ENCODE measurements at places on chromosomes 2 and 18. TPM values are rescaled to one million over a fixed set of nuclear protein-coding genes. Genes with fewer than 3 reads are reported as not detected.

- DNase-seq, result no peak
Observed at GRCh38 chr2:199744724-199745123, 106.3 kb downstream of the FTCDNL1 start.

CYP27A1 gene
- total RNA-seq, result 6.1 TPM

LIMS2 gene
- 2.3 TPM for total RNA-seq

DNA sequence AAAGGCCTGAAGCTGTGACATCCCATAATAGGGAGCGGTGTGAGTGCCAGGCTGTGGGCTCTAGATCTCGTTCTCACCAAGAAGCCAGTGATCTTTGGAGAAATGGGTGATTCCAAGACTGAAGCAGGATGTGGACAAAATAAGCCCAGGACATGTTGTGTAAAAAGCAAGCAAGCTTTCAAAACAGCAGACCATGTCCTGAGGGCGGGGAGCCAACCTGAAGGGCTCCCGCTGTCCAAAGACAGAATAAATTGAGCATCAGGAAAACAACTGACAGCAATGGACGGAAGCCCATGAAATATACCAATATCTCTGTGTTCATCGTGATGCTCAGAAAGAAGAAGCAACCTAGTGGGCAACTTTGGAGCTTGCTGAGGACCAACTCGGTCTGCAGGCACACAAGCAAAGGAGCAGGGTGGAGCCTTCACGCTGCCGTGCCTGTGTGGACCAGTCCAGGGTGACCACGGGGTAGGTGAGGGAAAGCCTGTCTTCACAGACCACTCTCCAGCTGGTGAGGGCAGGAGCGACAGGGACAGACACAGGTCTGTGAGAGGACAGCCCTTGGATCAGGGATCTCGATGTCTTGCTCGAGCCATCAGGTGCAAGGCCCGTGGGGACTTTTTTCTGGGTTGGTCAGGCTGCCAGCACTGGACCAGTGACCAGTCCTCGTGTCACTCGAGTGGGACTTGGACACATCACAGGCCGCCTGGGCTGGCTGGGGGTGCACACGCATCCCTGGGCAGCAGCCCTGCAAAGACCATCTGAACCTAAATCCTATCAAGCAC, 21.5 kb downstream of the MTERF4 start:
- no peak for DNase-seq

MARS2 gene
- 4.4 TPM for total RNA-seq

DNA sequence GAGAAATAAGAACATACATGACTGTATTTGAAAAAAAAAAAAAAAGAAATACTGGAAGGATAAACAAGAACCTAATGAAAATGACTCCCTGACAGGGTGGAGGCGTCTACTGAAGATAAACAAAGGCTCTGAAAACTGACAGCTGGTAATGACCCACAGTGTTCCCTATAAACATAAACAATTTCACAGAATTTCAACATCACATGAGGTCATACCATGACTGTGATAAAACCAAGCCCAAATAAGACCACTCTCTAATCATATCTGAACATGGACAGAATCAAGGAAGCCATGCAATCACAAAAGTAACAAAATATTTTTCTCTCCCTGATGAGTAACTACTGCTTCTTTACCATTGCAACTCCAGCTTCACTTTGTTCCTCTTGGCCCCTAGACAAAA, 159.3 kb downstream of the FAM124B start:
- peak; percentile 78 for DNase-seq

All from LHCN-M2 (cell line).